Keratinocyte (primary cell): ENCODE measurements at places on chromosomes 5 and 9.

DNA sequence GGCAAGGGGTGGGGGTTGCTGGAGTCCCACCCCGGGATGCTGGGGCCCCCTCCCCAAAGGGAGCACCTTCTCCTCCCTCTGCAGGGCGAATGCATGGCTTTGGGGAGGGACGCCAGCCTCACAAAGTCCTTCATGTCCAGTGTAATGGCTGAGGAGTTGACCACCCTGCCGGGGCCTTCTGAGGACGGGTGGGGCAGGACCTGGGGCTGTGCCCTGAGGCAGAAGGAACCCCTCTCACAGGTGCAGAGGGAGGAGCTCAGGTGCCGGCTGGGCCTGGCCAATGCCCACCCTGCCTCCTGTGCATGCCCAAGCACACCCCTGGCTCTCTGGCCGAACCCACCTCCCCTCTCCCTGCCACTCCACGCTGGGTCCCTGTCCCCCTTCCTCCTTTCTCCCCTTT lies 64.3 kb upstream of the RNU6ATAC start:
- no peaks in the 10 kb centered on the region for H3K36me3 ChIP-seq
- no peaks in the 10 kb centered on the region for H3K4me1 ChIP-seq
- H3K27ac ChIP-seq: no peak overlapping the region
- H3K4me3 ChIP-seq: no peak overlapping the region
- DNase-seq: no peak

GRCh38 chr5:655406-655805 lies 37.7 kb downstream of the TPPP start:
- no peak overlapping the region for H3K27ac ChIP-seq
- H3K4me3 ChIP-seq: no peak overlapping the region
- H3K4me1 ChIP-seq: no peaks in the 10 kb centered on the region
- no peak for DNase-seq

DNA sequence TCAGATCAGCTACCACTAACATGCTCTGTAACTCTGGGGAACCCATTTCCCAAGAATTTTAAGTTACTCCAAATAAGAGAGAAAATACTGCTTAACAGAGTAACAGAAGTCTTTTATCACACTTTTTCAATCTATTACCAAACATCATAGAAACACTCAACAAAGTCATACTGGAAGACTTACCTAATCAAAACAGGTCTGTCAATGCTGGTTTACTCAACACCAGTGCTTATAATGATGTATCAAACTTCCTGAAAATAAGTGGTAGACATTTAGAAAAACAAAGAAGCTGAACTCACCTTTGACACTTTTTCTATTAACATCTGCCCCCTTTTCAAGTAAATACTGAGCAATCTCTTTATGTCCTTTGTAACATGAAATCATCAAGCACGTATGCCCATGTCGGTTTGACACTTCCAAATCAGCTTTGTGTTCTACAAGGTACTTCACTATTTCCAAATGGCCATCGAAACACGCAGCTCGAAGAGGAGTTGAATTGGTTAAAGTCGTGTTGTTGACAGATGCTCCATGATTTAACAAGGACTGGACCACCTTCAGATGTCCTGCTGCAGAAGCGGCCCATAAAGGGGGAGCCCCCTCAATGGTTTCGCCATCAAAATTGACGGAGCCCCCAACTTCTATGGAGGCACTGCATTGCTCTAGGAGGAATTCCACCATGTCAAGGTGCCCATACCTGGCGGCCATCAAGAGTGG lies 1.8 kb downstream of the FEM1C start:
- H3K36me3 ChIP-seq: no peaks in the 10 kb centered on the region
- H3K27ac ChIP-seq: peak overlapping the region; percentile 89

- no peaks in the 10 kb centered on the region for H3K27me3 ChIP-seq
- no peak for DNase-seq
- H3K4me1 ChIP-seq: no peaks in the 10 kb centered on the region
- H3K27ac ChIP-seq: no peak overlapping the region
- no peak overlapping the region for H3K4me3 ChIP-seq
Observed at GRCh38 chr5:179258922-179259730, 86.1 kb downstream of the ADAMTS2 start.

DNA sequence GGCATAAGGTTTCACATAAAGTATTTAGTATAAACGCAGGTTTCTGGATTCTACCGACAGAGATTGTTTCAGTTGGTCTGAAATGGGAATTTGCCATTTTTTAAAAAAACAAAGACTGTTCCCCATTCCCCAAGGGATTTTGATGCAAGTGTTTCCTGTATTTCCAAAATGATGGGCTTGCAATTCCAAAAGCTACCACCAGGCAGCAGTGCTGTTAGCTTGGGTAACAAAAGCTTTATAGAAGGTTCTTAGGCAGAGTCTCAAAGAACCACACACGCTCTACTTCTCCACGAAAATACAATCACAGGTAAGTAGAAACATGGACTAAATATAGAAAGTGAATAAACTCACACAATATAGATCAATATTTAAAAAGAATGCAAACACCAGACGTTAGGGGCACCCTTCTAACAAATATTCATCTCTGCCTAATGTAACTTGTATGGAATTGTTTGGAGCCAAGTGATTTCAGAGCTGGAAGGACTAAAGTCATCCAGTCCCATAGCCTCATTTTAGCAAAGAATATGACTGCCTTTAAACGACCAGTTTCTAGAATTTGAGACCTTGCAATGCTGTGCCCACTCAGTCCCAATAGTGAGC lies 154.3 kb downstream of the SPOCK1 start:
- DNase-seq: no peak
- no peak overlapping the region for H3K27ac ChIP-seq
- H3K4me1 ChIP-seq: peaks cover 9% of the 10 kb centered on the region
- no peaks in the 10 kb centered on the region for H3K27me3 ChIP-seq

- H3K4me1 ChIP-seq: peaks cover 31% of the 10 kb centered on the region
- peaks cover 11% of the 10 kb centered on the region for H3K27me3 ChIP-seq
- no peaks in the 10 kb centered on the region for H3K36me3 ChIP-seq
- H3K27ac ChIP-seq: no peak overlapping the region
- no peak for DNase-seq
- no peak overlapping the region for H3K4me3 ChIP-seq
Observed at GRCh38 chr5:176789873-176790615, 20.3 kb upstream of the UNC5A start.

DNA sequence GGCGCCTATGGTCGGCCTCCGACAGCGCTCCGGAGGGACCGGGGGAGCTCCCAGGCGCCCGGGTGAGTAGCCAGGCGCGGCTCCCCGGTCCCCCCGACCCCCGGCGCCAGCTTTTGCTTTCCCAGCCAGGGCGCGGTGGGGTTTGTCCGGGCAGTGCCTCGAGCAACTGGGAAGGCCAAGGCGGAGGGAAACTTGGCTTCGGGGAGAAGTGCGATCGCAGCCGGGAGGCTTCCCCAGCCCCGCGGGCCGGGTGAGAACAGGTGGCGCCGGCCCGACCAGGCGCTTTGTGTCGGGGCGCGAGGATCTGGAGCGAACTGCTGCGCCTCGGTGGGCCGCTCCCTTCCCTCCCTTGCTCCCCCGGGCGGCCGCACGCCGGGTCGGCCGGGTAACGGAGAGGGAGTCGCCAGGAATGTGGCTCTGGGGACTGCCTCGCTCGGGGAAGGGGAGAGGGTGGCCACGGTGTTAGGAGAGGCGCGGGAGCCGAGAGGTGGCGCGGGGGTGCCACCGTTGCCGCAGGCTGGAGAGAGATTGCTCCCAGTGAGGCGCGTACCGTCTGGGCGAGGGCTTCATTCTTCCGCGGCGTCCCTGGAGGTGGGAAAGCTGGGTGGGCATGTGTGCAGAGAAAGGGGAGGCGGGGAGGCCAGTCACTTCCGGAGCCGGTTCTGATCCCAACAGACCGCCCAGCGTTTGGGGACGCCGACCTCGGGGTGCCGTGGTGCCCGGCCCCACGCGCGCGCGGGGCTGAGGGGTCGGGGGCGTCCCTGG lies 561 bp downstream of the DAPK1 start:
- H3K27me3 ChIP-seq: peaks cover 27% of the 10 kb centered on the region
- H3K4me1 ChIP-seq: peaks cover 7% of the 10 kb centered on the region
- H3K36me3 ChIP-seq: no peaks in the 10 kb centered on the region
- H3K27ac ChIP-seq: no peak overlapping the region
- no peak for DNase-seq
